ENCODE measurements at places on chromosomes 5 and 9.

GRCh38 chr9:78985084-78985738 lies 586.6 kb upstream of the TLE4 start:
- no peak for DNase-seq

DNA sequence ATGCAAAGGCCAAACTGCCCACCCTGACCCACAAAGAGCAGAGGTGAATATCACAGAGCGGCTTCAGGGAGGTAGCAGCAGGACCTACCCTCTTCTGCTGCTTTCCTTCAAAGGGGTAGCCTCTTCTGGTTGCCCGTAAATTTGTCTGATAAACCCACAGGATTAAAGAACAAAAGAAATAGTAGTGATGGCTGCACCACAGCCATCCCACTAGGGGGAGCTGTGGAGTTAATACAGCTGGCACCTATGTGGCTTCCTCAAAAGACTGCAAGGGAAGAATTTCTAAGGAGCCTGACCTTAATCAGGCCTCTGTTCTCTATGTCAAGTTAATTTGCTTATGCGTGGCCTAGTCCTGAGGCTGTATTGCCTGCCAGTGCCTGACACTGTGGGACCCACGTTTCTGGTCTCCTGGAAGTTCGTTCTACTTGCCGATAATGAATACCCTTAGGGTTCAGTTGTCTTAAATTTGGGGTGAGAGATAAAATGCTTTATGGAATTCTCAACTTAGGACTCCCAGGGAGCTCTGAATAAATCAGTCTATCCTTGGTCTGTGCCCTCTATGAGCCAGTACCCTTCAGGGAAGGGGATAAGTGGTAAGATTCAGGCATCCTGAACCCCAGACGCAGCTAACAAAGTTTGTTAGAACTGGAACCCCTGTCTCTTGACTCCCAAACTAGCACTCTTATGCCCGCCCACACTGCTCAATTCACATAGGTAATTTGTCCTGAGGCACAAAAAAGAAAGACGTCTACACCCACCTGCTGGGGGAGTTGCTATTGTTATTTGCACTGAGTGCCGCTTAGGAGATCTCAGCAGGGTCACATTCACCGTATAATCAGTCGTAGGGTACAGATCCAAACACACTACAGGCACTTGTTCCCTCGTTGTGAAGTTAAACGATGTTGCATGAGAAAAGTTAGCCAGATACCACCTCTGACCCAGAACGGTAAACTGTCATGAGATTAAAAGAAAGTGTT lies 77.1 kb downstream of the SUSD1 start:
- peak; percentile 69 for DNase-seq

- DNase-seq = peak; percentile 62
Measured at GRCh38 chr9:5425006-5425628, 12.6 kb downstream of the PLGRKT start.

DNA sequence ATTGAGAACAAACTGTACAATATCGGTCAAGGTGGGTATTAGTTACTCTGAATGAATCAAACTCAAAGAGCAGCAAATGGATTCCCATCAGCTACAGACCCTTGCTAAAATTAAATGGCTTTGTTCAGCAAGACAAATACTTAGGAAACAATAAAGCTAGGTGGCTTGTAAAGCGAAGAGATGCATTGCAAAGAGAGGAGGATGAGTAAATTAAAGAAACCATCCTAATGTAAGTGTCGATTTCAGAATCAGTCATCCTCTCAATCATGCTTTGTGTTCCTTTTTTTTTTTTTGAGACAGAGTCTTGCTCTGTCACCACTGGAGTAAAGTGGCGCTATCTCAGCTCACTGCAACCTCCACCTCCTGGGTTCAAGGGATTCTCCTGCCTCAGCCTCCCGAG lies 359.2 kb upstream of the ZNF462 start:
- no peak for DNase-seq

DNA sequence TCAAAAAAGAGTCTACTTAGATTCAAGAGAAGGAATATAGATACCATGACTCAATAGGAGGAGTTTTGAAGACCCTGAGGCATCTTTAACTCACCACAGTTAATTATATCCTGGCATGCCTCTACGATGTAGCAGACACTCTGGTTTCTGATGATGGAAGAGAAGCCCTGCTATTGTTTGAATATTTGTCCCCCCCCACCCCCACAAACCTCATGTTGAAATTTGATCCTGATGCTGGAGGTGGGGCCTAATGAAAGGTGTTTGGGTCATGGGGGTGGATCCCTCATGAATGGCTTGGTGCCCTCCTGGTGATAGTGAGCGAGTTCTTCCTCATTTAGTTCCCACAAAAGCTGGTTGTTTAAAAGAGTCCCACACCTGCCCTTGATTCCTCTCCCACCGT lies 147.9 kb upstream of the TBCA start:
- no peak for DNase-seq

DNA sequence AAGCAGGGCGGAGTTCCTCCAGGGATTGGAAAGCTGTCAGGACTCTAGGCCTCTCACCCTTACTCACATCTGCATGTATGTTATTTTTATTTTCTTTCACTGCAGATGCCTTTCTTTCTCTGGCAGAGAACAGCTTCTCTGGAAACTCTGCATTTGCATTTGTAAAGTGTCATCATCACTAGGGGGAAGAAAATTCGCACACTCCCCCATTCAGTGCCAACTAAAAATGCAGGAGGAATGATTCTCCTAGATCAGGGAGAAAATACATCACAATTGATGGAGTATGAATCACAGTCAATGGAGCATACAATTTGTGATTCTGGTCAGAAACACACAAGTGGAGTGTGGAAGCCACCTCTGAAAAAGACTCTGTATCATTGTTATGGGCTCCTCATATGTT lies 351.4 kb upstream of the FTMT start:
- no peak for DNase-seq

DNA sequence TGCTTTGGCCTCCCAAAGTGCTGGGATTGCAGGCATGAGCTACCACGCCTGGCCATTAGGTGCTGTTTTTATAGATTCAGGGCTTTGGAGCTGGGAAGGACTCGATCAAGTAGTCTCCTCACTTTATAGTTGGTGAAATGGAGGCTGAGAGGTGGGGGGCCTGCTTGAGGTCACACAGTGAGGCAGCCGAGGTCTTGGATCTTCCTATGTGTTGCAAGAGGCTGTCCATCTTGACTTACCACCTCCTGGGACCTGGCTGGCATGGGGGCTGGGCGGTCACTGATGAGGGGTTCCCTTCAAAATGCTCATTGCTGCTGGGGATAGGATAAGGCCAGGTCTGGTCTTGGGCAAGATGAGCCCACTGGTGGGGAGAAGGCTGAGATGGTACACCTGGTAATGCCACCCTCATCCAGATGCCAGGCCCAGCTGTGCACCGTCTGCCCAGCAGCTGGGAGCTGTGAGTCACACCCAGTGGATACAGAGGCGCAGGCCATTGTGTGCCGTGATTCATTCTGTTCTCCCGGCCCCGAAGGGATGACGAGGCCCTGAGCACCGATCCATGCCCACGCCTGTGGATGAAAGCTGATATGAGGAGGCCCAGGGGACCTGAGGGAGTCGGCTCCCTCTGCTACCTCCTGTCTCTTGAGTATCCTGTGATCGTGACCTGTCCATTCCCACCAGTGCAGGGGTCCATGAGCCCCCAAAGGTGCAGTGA lies 10.5 kb upstream of the NDST1 start:
- DNase-seq = no peak

DNA sequence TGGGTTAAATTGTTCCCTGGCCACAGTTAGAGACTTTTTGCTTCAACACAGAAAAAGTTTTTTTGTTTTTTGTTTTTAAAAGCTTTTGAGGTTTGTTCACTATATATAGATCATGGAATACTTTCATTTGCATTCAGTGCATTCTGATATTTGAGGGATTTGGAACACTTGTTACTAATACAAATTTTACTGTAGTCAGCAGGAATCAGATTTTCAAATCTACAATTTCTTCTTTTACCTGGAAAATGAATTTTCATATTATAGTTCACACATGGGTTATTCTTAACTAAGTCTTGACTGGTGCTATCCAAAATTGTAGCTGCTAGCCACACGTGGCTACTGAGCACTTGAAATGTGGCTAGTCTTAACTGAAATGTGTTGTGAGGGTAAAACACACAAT lies 142.0 kb downstream of the RMI1 start:
- DNase-seq = no peak

DNA sequence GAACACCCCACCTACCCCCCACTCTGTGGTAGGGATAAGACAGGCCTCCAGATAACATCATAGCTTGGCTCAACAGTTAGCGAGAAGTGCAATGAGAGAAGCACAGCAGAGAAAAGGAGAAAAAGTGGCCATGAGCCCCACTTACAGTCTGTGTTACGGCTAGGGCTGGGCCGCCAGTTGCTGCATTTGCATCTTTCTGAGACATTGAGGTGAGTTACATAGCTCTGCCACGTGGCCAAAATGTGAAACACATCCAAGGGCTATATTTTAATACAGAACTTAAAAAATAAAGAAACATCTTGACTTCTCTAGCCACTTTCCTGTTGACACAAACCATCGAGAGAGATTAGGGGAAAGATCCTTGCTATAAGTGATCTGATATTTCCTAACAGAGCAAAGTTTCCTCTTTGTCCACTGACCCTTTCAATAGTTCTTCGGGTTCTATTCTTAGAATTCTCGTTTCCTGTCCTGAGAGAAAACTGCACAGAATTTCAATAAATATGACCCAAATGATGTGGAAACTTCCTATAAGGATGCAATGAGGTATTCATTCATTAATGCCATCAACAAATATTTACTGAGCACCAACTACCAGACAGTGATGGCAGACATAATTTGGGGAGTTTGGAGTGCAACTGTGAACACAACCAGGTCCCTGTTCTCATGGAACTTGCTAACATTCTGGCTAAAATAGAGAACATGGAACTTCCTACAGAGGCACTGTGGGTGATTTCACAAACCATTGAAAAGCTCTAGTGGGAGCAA lies 3.2 kb upstream of the TLE4 start:
- no peak for DNase-seq

DNA sequence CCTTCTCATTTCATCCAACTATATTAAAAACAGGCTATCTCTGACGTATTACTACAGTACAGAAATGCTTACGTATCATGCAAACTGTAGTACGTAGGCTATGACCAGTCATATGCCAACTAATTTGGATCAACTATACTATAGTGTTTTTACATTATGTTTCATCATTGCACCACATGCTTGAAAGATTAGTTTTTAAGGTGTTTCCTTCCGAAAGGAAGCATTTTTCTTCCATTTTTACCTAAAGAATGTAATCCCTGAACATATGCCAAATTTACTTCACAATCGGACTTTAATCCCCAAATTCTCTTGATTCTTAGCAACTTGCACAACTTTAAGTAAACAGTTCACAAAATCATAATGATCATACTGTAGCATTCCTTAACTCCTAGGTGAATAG lies 153.9 kb downstream of the BNC2 start:
- DNase-seq = no peak

DNA sequence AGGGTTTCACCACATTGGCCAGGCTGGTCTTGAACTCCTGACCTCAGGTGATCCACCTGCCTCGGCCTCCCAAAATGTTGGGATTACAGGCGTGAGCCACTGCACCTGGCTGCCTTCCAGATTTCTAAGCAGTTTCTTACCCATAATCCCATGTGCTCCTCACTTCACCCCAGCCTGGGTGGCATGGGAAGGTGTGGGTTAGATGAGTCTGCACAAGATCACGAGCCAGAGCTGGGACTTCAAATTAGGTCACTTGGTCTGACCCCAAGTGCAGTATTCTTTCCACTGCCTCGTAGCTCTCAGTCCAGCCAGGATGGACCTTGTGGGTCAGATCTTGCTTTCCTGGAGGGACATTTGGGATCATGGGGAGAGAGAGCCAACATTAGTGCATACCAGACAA lies 37.5 kb upstream of the STRBP start:
- DNase-seq = no peak

DNA sequence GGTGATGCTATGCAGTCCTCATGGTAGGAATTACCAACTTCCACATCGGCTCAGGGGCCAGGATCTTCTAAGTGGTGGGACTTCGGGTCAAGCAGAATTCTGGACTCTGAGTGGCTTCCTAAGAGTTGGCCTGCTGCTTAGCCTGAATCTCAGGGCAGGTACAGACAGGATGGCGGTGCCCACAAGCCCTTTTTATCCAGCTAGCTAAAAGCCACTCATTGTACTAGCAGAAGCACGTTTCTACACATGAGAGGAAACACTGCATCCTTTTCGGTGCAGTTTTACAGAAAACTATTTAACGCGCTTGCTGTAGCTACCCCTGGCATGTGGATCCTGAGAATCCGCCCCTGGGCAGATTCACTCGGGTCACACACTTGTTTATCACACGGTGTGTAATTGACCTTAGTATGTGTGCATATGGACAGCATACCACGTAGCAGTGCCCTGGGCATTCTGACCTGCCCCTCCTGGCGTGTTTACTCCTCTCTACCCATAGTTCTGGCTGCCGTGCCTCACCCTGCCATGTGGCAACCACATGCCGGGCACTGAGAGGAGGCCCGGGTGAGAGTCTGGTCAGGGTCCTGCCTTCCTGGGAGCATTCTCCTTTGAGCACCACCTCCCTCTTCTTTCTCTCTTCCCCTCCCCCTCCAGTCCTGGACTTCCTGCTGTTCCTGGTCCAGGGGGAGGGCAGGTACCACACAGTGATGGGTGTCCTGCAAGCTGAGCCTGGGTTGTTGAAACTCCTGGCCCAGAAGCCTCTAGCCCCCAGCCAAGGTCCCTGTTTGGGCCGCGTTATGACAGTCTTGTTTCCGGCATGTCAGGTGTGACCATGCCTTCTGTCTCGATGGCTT lies 65.9 kb downstream of the DAB2IP start:
- no peak for DNase-seq

DNA sequence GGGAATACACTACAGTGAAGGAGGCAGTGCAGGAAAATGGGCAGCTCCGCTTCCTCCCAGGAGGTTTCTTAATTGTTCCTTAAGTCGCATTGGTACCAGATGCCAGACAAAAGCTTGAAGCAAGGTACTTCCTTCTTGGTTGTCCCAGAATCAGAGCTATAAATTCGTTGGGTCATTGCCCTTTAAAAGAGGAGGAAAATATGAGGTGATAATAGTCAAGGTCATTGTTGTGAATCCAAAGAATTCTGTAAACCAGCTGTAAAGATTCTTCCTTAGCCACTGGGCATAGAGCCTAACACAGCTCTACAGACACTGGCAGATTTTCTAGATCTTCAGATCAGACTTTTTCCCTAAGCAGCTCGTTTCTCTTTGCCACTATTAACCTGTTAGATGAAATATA lies 444.1 kb upstream of the TLE4 start:
- no peak for DNase-seq

GRCh38 chr5:169801324-169801777 lies 164.3 kb downstream of the DOCK2 start:
- DNase-seq = no peak

GRCh38 chr5:13529300-13529699 lies 415.2 kb downstream of the DNAH5 start:
- no peak for DNase-seq

DNA sequence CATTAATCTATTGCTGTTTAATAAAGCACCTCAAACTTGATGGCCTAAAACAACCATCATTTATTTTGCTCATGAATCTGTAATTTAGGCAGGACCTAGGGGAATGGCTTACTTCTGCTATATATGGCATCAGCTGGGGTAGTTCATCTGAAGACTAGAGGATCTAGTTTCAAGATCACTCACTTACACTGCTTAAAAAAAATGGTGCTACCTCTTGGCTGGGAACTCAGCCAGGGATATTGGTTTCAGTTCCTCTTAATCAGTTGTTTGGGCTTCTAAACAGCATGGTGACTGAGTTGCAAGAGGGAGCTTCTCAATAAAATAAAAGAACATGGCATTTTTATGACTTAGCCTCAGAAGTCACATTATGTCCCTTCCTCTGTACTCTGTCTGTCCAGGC lies 142.0 kb downstream of the FAM114A2 start:
- peak; percentile 60 for DNase-seq

Measured in NCI-H446 (cell line).